CD8-positive, alpha-beta T cell (primary cell): ENCODE measurements at places on chromosomes 5 and 9.

GRCh38 chr5:58016877-58017276, 443.0 kb downstream of the PLK2 start:
- DNase-seq = no peak

GRCh38 chr5:181235323-181235688, 8.4 kb downstream of the RACK1 start:
- no peak for DNase-seq

- DNase-seq = no peak
Measured at GRCh38 chr5:88679638-88680037, 203.3 kb downstream of the MEF2C start.

GRCh38 chr5:55636683-55637082, 75.4 kb downstream of the SLC38A9 start:
- no peak for DNase-seq

GRCh38 chr5:92421942-92422341, 1038.8 kb upstream of the ARRDC3 start:
- DNase-seq = no peak

- DNase-seq = no peak
Measured at GRCh38 chr5:14630671-14631070, 33.8 kb upstream of the OTULIN start.

GRCh38 chr5:167167191-167167795, 1124.2 kb upstream of the WWC1 start:
- DNase-seq = no peak

DNA sequence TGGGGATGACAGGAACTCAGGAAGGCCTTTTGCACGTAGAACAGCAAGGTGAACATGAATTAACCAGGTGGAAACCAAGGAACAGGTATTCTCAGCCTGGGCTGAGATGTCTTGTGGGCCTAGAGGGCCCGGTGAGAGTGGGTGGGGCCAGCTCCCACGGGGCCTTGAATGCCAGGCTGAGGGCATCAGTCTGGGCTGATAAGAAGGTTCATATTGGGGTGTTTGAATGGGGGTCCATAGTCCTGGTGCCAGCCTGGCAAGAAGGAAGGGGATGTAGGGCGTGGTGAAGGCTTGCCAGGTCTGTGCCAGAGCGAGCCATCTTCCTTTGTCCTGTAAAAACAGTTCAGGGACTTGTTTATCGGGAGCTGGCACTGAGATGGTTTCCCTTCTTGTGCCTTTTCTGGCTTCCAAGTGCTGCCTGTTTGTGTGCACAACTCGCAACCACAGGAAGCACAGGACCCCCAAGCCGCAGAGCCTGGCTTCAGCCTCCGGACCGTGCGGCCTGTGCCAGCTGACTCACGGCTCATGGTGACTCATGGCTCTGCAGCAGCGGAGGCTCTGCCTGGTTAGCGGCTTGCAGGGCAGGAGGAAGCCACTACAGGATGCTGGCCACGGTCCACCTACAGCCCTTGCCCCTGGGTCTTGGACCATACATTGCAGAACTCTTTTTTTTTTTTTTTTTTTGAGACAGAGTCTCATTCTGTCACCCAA, 2.4 kb downstream of the CARD19 start:
- peak; percentile 71 for DNase-seq

- no peak for DNase-seq
Measured at GRCh38 chr5:102048940-102049339, 247.1 kb downstream of the SLCO4C1 start.

- DNase-seq = no peak
Measured at GRCh38 chr5:50299896-50300295, 141.2 kb downstream of the EMB start.

DNA sequence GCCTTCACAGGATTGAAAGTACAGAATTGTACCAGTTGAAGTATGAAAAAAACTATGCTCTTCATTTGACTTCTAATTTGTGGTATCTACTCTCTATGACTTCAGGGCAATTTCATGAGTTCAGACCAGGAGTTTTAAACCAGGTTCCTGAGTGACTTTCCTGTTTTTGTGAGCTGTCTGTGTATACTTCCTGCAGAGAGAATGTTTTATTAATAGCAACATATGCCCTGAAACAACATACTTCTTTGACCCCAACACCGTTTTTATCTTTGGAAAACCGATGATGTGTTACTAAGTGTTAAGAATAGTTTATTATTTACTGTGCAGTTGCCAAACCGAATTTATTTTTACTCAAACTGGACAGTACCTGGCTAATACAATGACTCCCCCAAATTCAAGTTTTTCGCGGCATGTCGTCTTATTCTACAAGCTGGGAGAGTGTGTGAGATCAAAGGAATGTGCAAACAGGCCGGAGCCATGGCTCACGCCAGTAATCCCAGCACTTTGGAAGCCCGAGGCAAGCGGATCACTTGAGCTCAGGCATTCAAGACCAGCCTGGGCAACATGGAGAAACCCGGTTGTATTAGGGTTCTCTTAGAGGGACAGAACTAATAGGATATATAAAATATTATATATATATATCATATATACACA, 58.7 kb upstream of the ERBIN start:
- DNase-seq = no peak

DNA sequence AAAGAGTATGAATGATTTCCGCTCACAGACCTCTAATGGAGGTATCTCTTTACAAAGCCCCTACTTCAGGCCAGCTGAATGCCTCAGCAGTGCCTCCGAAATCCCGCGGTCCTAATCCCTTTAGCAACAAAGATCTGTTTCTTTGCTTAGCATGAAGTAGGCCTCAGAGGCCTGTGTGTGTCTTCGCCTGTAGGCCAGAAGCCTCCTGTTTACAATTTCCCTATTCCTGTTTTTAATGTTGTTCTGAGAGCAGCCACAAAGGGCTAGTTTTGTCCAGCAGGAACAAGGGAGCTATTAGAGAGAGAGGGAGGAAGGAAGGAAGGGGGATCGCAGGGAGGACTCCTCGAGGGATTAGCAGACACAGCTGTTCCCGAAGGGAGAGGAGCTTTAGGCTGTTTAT, 166.4 kb upstream of the SPRY4 start:
- DNase-seq = no peak

GRCh38 chr5:149397530-149397929, 18.4 kb upstream of the IL17B start:
- DNase-seq = no peak

DNA sequence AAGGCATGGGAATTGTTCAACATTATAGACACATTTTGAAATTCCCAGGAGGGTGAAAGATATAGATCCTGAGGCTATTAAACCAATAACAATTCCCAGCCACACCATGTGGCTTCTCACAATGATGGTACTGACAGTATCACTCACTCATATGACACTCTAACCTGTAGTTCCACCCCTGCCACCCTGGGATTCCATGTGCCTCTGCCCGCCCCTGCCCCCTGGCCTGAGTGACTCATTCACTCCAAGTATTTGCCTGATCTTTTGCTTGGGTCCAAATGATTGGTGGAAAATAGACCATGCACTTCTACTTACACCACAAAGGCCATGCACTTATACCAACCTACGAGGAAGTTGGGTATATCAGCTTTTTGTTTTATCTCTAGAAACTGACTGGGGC, 305.2 kb upstream of the DAB2 start:
- no peak for DNase-seq

DNA sequence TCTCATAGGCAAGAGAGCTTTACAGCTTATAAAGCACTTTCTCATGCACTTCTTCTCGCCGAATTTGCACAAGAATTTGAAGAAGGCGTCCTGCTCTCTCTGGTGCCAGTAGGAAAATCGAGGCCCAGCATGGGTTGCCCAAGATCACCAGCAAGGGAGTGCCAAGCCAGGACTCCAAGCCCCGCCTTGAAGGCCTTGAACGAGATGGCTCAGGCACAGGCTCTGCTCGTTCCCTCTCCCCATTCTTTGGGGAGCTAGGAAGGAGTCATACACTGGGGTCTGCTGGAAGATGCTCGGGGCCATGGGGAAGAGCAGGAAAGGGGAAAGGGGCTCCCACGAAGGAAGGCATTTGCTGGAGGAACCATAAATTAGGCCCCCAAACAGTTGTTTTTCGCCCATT, 46.7 kb downstream of the PAX5 start:
- no peak for DNase-seq

DNA sequence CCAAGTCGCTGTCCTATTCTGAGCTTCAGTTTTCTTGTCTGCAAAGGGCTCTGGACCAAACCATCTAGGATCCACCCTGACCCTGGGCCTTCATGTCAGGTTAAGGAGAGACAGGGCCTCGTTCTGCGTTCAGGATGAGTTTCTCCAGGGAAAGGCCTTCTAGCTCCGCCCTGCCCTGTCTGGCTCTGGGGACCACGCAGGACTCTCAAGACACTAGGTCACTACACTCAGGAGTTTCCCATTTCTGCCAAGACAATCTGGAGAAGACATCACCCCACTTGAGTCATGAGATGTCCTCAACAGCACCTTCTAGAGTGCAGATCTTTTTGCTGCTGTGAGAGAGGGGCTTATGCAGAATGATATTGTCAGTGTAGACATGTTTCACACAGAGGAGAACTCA, 53.2 kb upstream of the KCNMB1 start:
- peak; percentile 27 for DNase-seq

- DNase-seq = no peak
Measured at GRCh38 chr5:167872791-167873190, 418.7 kb upstream of the WWC1 start.

DNA sequence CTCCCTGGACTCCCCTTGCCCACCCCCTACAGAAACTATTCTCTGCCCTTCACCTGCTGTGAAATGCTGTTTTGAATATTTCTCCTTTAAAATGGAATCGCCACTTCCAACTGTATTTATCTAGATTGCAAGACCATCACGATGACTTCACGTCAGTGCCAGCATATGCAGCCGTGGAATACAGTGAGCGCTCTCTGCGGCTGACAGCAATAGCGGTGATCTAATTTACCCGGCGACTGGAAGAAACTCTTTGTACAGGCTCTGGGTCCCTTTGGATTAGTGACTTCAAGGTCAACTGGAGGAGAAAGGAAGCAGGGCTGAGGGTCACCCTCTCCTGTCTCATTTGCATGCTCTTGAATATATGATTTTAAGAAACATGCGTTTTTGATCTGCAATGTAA, 192.0 kb downstream of the IRX1 start:
- DNase-seq = no peak

DNA sequence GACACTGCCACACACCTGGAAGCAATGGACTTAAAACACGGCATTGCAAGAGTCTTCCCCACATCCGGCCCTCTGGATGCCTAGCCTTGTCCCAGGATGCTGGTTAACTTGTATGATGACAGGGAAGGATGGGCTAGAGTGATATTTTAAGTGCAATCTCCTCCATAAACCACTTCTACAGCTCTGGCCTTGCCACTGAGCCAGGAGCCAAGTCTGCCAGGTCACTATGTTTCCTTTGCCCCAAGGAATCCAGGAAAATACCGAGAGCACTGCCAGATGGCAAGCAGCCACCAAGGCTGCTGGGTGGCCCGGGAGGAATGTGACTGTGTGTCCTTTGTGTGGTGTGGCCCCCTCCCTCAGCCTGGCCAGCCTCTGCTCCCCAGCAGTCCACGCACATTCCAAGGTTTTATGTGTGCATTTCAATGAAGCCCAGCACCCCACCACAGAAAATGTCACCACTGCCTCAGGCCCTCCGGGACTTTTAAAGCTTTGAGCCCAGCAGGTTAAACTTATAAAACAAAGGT, 106.0 kb downstream of the FRMD3 start:
- DNase-seq = no peak

DNA sequence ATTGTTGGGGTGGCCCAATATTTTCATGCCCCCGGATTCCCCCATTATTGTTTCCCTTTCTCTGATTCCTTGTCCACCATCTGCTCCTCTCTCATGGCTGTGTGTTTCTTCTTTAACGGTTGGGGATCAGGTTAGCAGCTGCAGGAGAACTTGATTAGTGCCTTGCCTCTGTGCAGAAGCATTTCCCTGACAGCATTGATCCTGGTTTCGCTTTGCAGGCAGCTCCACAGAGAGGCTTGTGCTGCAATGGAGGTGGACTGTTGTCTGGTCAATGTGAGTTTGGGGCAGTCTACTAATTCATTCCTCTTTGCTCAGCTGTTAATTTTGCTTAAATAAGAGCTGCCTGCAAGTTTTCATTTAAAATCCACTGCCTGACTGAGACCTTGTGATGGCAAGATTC, 32.5 kb upstream of the SSBP2 start:
- DNase-seq = no peak

DNA sequence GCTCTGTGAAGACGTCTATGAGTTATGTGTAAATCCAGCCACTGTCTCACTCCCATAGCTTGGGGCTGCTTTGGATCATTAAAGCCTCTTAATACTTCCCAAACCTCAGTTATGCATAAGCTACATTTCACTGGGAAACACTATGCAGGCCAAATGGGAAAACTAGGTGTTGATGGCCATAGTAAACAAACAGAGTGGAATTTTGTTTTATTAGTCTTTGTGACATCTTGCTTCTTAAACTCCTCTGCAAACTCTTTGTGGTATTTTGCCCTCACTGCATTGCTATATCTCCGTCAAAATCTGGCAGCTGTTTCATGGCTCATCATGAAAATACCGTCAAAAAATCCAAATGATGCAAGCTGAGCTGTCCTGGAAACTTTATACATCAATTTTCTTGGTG, 167.2 kb upstream of the HMHB1 start:
- DNase-seq = no peak

- no peak for DNase-seq
Measured at GRCh38 chr5:173512637-173513435, 103.6 kb downstream of the BOD1 start.

DNA sequence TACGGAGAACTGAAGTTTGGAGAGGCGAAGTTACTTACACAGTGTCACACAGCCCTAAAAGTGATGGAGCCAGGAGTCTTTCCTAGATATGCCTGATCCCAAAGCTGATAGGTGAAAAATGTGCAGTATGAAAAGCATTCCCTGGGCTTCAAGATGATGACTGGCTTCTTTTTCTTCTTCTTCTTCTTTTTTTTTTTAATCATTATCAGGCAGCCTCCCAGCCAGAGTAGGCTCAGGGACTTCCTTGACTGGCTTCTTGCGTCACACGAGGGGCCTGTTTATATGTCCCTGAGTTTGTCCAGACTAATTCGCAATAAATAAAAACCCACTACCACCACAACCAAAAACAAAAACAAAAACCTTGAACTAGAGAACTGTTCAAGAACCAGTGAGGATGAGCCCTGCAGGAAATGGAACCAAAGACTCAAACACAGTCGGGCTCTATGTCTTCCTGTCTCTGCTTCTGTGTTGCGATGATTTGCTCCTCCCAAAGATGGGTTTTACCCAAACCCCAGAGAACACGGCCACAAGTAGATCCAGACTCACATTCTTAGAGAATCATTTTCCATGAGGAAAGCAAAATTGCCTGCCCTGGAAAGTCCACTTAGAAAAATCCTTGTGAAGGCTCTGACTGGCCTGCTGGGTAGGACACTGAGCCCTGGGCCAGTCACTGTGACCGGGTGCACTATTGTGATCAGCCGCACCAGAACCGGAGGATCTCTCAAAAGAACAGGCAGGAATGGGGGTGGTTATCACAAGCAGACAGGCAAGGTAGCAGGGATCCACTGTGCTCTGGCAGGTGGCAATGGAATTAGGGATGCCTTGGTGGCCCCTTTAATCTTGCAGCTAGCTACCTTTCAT, 38.0 kb upstream of the ADAM19 start:
- DNase-seq = peak; percentile 17

- peak; percentile 9 for DNase-seq
Measured at GRCh38 chr5:127229185-127229889, 61.3 kb upstream of the MEGF10 start.

GRCh38 chr5:94900006-94900505, 281.6 kb downstream of the SLF1 start:
- no peak for DNase-seq

GRCh38 chr9:1962588-1963106, 52.5 kb upstream of the SMARCA2 start:
- DNase-seq = no peak
